ENCODE measurements at places on chromosomes 12 and 14.

- DNase-seq = no peak
Observed at GRCh38 chr12:7075518-7075917, 15.0 kb downstream of the C1S start.

DNA sequence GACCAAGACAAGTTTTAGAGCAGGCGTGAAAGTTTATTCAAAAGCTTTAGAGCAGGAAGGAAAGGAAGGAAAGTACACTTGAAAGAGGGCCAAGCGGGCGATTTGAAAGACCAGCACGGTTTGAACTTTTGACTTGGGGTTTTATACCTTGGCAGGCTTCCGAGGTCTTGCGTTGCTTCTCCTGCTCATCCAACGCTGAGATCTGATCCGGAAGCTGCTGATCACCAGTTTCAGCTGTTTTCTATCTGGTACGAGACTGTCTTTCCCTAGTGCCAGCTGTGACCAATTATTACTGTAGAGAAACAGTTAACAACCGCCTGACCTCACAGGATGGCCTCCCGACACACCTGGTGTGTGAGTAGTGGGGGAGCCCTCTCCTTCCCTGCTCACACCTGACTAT, 20.6 kb upstream of the SNRPF start:
- DNase-seq = no peak

DNA sequence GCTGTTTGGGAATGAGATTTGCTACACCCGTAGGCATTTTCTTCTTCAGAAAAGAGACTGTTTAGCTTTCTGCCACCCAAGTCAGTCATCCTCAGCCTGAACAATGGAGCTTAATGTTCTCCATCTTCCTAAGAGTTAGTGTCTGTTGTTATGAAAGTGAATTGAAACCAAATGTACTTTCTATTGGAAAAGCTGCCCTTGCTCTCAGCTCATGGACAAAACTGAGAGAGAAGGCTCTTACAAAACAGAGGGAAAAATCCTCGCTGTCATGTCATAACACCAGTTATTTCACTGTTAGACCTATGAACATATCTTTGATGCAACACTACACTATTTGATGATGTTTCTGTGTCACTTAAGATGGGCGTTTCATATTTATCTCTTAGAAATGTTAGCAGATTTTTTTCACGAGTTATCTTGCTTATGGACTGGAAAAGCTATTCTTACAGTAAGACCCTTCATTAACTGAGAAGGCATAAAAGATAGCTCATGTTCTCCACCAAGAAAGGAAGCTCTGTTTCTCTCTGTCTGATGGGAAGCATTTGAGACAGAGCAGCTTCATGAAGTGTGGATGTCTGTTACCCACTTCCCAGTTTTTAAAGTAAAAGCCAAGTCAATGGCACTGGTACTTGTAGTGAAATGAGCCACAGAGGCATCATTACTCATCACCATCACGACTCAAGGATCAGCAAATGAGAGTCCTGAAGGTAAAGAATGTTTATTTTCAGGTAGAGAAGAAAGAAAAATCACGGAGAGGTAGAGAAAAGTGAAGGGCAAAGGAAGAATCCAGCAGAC, 483.9 kb downstream of the ZFP36L1 start:
- no peak for DNase-seq

DNA sequence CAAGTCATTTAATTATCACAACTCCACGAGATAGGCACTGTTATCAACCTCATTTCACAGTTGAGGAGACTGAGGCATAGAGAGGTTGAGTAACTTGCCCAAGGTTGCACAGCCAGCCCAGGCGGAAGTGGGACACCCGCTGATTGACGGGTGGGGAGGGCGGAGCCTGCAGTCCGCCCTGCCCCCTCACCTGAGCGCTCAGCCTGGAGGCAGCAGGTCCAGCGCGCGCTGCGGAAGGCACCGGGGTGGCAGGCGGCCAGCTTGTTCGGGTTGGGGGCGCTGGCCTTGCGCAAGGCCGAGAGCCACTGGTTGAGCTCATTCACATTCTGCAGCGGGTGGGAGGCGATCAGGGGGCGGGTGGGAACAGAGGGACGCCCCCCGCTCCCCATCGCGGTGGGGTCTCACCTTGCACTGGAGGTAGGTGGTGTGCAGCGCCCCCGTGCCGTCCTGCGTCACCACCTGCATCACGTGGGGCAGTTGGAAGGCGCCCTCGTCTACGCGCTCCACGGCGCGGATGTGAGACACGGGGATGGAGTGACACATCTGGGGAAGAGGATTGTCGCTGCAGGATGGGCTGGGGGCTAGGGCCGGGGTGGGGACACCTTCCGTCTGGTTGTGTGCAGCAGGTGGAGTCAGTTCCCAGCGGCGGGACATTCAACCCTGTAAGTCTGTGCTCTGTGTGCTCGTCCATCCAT, 31.7 kb downstream of the RASAL1 start:
- DNase-seq = peak; percentile 81

GRCh38 chr14:68234101-68234905, 414.7 kb downstream of the RAD51B start:
- DNase-seq = no peak

All from activated CD8-positive, alpha-beta T cell treated with anti-CD3 and anti-CD28 coated beads for 36 hours (primary cell).